ENCODE measurements at places on chromosomes 7 and 10.

GRCh38 chr7:139582130-139582650 is 58.7 kb downstream of the CLEC2L start:
- DNase-seq: no peak

DNA sequence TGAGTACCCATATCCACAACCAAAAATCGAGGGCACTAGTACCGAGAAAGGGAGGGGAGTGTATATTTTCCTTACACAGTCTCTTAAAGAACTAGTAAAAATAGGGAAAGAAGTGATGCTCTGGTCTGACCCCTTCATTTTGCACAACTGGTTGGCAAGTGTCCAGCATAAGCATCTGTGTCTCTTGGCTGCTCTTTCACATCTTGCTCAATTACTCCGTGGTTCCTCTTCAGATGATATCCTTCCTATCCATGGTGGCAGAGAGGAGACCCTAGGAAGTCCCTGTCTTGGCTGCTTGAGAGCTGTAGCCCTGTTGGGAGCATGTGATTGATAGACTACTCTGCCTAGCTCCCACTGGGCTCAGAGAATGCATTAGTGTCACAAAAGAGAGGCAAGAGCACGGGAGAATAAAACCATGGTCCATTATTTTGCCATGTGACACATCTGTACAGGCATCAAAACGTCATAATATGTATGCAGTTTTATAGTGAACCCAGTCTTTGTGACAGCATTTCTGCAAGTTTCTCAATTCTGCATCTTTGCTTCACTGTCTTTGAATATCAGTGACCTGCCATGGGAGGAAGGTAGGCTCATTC is 111.8 kb upstream of the ANKRD1 start:
- no peak for DNase-seq

GRCh38 chr10:91050371-91051034 is 129.6 kb upstream of the ANKRD1 start:
- no peak for DNase-seq

GRCh38 chr10:44930904-44931620 is 19.9 kb downstream of the TMEM72 start:
- no peak for DNase-seq

- no peak for DNase-seq
These were observed 41.6 kb downstream of the TSPAN15 start for GRCh38 chr10:69492746-69493462.

DNA sequence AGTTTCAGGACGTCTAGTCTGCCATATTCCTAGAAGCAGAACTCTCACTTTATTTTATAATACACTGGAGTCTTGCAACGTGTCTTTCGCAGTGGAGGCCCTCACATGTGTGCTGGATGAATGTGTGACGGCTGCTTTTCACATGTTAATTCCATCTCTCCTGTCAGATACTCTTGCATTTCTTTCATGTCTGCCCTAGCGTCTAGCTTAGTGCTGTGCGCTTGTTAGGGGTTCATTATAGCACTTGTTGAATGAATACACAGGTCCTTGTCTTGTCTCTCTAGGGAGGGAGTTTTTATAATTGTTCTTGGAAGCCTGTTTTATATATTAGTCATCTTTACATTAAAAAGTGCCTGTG is 94.4 kb downstream of the MAP3K8 start:
- DNase-seq: no peak

DNA sequence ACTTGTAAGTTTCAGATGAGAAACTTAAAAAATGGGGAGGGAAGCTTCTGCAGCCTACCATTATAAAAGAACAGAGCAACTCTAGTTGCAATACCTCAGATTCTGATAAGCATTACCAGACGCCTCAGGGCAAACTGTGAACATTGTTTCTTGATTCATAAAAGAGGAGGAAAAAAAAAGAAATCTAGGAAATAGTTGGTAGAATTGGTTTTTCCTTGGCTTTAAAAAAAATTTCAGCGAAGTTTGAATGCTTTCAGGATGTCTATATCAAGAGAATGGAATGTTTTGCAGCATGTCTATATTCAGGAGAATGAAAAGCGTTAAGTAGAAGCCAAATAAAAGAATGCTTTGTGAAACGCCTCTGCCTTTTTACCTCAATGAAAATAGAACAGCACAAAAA is 17.5 kb upstream of the ANLN start:
- DNase-seq: no peak

DNA sequence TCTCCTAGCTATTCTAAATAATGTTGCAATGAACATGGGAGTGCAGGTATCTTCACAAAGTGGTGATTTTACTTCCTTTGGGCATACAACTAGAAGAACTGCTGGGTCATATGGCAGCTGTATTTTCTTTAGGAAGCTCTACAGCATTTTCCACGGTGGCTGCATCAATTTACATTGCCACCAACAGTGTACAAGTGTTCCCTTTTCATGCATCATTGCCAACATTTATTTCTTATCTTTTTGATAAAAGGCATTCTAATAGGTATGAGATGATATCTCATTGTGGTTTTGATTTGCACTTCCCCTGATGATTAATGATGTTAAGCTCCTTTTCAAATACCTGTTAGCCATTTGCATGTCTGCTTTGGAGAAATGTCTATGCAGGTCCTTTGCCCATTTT is 52.6 kb downstream of the NT5C2 start:
- DNase-seq: no peak

DNA sequence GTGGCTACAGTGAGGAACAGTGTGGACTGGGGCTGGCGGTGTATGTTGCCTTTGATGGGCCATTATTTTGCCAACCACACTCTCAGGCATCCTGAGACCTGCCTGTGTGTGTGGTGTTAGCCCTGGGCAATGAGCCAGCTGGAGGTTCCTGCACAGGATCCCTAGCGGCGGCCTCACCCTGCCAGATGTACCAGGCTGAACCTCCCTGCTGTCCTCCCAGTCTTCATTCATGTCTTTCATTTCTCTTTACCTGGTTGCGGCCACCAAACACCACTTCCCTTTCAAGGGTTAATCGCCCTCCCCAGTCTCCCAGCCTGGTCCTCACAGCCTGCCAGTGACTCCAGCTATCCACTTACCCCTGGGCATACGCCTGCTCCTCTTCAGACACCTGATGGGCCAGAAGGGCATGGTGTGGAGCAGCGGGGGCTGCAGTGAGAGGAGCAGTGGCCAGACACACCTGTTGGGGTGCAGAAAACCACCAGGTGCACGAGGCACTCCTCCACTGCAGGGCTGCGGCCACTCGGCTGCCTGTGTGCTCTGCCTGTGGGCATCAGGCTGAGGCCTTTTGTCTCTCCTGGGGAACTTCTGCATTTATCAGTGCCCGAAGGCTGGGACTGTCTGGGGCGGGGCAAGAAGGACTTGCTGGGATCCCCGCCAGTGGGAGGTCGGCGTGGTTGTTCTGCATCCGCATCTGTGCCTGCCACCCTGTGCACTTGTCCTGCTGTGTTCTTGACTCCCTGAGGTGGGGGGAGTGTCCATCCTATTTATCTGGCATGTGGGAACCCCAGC is 111.6 kb downstream of the ARHGAP22 start:
- no peak for DNase-seq

GRCh38 chr7:37208528-37208927 is 240.1 kb downstream of the ELMO1 start:
- DNase-seq: peak; percentile 57

All from GM03348 (cell line).